ENCODE measurements at places on chromosomes 5 and 9.

DNA sequence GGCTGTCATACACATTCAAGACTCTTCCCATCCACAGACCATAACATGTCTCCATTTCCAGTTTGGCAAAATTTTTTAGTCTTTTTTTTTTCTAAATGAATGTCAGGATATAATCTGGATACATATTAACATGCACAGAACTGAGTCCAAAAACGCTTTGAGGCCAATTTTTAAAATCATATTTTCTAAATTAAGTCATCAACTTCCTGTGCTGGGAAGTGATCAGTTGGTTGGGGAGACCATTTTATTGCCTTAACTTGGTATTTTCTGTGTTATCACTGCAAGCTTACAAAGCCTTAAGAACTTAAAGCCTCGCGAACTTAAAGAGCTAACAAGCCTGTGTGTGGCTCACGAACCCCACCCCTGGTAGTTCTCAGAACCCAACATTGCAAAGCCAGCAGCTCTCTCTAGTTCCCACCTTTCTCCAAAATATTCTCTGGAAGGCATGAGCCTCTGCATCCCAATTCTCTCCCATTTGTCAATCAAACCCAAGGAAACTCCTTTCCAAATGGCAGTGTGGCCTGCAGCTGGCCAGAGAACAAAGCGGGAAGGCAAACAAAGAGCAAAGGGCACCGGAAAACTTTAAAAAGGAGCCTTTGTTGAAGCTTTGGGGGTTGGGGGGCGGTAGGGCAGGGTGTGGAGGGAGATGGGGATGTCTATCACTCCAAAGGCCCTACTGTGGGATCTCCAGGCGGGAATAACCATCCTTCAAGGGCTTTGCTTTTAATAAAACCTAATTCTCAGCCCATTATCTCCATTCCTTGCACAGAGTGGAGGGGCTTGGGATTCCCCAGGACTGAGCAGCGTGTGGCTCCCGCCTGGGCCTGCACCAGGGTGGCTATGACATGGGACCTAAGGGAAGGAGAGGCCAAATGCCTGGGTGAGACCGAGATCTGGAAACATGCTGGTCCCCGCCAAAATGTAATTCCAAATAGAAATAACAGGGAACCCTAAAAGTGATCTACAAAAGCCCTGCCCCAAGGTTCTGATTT, 65.0 kb downstream of the ROR2 start:
- peak; percentile 61 for DNase-seq

GRCh38 chr9:99593610-99594009, 228.1 kb upstream of the NR4A3 start:
- no peak for DNase-seq

- DNase-seq, result no peak
Observed at GRCh38 chr5:87109746-87110145, 157.9 kb upstream of the RASA1 start.

DNA sequence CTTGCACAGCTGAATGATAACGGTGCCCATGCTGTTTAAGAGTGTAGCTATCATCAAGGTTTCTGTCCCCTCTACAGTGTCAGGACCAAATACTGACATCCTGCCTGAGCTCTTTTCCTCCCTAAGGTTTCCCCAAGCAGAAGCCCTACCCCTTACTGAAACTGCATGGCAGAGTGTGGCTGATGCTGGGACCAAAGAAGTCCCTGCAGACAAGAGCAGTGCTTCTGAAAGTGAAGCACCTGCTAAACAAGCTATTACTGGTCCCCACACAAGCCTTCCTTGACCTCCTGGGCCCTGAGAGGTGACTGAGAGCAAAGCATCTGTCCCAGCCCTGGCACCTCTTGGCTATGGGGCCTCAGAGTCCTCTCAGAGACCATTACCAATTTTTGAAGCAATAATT, 56.1 kb downstream of the CFAP90 start:
- DNase-seq, result no peak

- DNase-seq, result no peak
Observed at GRCh38 chr5:21199087-21199486, 1211.1 kb upstream of the CDH18 start.

GRCh38 chr9:23537192-23538066, 288.6 kb downstream of the ELAVL2 start:
- DNase-seq, result peak; percentile 12

GRCh38 chr9:70205366-70206020, 53.3 kb upstream of the SMC5 start:
- DNase-seq, result no peak

DNA sequence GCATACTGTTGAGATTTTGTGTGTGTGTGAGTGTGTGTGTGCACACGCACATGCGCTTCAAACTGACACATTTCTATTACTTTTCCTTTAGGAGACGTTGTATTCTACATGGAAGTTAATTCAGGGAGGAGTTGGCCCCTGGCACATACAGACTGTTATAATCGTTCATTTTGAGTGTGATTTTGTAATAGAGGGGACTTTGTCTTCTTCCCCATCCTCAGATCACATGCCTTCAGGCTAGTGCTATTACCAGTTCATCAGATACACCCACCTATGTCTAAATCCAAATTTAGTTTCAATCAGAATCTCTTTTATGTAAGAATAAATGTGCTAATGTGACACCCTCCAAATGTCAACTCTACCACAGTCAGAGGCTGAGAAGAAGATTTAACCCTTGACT, 90.2 kb downstream of the FBXO4 start:
- DNase-seq, result no peak

- DNase-seq, result no peak
Observed at GRCh38 chr9:81575956-81576355, 113.4 kb downstream of the TLE1 start.

DNA sequence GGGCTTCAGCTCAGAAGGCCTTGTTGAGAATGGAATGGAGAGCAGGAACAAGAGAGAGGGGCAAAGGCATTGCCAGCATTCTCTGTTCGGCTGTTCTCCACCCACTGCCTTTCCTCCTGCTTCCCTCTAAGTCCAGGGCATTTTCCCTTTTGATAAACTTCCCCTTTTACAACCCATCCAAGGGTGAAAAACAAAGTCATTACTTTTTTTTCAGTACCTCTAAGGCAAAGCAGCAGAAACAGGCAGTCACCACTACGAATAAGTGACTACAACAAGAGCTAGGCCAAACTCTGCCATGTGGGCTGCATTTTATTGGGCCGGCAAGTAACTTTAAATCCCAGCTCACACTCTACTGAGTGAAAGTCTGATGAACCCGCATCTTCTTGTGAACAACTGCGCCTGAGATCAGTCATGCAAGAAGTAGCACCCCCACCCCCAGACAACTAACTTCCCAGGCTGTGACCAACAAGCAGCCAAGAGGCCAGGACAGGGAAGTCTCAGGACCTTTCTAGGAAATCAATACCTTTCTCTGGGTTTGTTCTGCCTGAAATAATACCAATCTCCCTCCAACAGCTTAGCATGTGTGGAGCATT, 13.1 kb downstream of the IL7R start:
- no peak for DNase-seq

DNA sequence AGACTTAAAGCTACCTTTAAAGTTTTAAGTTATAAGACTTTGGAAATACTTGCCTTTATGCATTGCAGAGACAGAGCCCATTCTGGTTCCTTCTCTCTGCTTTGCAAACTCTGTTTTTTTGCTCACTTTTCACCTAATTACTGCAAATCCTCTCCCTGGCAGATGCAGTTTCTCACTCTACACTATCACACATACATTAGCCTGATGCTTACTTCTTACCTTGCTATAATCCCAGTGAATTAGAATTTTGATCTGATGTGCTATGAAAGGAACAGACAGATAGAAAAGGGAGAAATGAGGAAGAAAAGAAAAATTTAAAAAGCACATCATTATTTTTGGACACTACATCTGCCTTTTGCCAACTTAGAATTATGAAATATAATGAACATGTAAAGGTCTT, 489.5 kb upstream of the EDIL3 start:
- DNase-seq, result no peak

DNA sequence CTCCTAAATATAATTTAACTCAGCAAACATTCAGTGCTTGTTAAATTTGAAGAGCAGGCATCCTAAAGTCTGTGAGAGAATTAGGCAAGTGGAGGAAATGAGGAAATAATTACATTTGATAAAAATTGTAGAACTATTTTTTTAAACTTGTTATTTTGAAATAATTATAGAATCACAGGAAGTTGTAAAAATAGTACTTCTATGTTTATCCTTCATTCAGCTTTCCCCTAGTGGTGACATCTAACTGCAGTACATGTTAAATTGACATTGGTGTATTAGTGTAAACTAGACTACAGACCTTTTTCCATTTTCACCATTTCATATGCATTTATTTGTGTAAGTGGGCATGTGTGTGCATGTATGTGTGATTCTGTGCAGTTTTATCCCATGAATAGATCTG, 51.6 kb downstream of the F2RL2 start:
- no peak for DNase-seq

DNA sequence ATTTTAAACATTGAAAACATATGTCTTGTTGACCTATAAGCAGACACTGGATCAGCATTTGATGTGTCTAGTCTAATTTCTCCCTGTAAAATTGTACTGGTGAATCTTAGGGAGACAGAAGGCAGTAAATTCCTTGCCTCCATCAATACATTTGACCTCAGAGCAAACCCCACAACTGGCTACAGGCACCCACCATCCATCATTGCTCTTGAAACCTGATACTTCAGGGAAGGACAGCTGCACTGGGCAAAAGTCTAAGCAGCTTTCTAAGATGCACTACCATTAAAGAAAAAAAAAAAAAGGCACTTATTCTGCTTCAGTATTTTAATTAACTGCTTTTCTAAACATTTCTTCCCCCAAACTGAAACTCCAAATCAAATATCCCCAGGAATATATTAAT, 1051.3 kb upstream of the DMAC1 start:
- no peak for DNase-seq

DNA sequence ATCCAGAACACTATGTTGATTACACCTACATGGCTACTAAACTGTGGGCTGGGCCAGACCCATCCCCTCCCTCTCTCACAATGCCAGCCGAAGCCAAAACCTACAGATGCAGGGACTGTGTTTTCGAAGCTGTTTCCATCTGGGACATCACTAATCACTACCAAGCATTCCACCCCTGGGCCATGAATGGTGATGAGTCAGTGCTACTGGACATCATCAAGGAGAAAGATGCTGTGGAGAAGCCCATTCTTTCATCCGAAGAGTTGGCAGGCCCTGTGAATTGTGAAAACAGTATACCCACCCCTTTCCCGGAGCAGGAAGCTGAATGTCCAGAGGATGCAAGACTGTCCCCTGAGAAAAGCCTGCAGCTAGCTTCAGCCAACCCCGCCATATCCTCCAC, 65.0 kb downstream of the ZNF462 start:
- no peak for DNase-seq

GRCh38 chr5:151597749-151598148, 6.6 kb upstream of the FAT2 start:
- DNase-seq, result no peak

Data from stomach (tissue), 19 donors.